Erythroblast (primary cell): ENCODE measurements at places on chromosomes 11 and 22.

DNA sequence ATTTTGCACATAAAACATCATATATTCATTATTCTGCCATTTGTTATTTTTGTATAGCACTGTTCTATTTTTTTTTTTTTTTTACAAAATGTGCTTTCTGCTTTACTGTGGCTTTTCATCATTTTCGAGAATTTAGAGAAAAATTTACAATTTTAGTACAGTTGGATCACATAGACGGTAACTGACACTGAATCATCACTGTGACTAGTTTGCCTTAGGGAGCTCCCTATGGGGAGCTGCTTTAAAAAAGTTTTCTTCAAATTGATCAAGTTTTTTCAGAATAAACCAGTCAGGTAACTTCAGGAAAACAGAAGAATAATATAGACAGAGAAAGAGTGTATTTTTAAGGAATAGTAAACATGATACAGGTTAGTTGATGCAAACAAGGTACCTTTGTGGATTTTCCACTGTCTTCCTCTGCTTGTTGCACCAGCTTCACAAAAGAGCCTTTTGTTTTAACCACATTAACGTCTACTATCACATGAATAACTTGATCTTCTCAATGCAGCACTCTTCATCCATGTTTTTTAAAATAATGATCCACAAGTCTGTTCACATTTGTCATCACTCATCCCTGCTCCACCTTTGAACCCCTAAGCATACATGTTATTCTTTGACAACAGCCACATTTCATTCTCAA lies 327.0 kb downstream of the DYNC2H1 start:
- no peak for DNase-seq

- DNase-seq = no peak
Observed at GRCh38 chr11:109859045-109859724, 234.0 kb upstream of the ZC3H12C start.

DNA sequence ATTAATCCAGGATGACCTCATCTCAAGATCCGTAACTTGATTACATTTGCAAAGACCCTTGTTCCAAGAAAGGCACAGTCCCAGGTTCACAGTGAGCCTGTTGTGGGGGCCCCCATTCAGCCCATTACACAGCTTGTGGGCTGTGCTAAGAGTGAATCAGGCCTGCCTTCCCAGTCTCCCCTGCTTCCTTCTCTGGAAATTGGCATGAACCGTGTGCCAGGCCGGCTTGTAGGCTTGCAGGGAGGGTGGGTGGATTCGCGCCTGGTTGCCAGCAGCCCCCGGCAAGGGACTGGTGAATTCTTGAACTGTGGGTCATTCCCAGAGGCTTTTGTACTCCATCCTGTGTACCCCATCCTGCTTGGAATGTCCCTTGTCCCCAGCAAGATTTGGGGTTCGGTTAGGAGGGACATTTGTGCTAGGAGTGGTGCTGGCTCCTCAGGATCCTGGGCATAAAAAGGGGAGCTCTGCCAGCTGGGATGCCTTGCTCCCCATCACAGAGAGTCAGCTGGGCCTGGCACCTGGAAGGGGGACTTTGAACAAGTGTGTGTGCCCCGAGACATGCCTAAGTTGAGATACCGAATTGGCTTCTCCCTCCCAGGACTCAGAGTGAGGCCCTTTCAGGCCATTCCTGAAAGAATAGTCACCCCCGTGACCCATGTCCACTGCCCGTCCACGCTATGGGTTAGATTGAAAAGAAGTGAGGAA lies 818.2 kb downstream of the BRD1 start:
- DNase-seq = no peak

GRCh38 chr11:15555161-15555560 lies 440.4 kb downstream of the INSC start:
- no peak for DNase-seq

DNA sequence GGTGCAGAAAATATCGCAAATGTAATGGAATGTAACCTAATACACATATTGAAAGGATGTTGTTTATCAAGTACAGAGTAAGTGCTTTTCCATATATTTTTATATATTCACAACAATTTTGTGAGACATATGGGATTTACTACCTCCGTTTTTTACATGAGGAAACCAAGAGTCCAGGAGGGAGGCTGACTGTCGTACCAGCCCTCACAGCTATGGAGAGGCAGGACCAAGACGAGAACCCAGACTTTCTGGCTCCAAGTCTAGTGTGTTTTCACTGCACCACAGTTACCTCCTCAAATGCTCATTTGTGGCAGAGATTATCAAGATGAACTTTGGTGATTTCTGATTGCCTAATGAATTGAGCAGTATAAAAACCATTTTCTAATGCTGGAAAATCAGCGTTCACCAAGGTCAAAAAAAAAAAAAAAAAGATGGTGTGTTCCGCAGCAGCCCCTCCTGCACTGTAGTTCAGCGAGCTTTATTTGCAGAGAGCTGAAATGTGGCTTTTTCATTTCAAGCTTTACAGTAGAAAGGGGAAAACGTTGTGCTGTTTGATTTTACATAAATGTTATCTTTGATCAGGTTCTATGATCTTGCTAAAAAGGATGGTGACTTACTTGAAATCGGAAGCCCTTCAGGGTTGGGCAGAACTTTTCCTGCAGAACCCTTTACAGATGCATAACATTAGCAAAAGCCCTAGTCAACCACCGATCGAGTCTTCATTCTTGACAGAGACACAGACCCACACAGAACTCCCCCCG lies 44.7 kb upstream of the WEE1 start:
- no peak for DNase-seq
